H9 (cell line): ENCODE measurements at places on chromosomes 1 and 21. TPM values are rescaled to one million over a fixed set of nuclear protein-coding genes. Genes with fewer than 3 reads are reported as not detected.

Gene ATG4C
- 13.1 and 14.8 TPM in 2 replicates for total RNA-seq

Gene CLIC6
- 0.90 and 1.3 TPM in 2 replicates for total RNA-seq

DNA sequence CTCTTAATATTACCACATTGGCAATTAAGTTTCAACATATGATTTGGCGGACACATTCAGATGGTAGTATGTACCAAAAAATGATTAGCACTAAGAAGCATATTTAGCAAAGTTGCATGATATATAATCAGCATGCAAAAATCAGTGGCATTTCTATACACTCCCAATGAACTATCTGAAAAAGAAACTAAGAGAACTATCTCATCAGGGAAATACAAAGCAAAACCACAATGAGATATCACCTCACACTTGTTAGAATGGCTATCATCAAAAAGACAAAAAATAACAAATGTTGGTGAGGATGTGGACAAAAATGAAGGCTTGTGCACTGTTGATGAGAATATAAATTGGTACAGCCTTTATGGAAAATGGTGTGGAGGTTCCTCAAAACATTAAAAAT is 31.4 kb upstream of the DENND1B start:
- no peak for DNase-seq

Gene UMODL1
- total RNA-seq, result not detected in 2 replicates

Gene B3GALT2
- total RNA-seq, result not detected in 2 replicates

DNA sequence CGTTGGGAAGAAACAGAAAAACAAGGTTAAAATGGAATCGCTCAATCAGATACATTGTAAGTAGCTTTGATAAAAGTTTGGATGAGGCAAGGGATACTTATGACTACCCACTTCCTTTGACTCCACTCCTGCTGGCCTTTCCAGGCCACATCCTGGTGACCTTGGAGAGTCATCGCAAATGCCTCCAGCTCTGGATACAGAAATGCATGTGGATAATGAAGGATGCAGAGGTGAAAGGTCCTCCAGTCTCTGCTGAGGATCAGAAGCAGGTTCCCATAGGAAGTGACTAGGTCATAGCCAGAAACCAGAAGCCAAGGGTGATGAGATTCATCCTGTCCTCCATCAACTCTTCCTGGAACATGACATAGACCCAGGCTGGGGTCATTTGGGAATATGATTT is 6.2 kb upstream of the CAMK1G start:
- DNase-seq, result no peak

Gene C8B
- not detected in 2 replicates for total RNA-seq

Gene ARHGEF2
- 103 and 111 TPM in 2 replicates for total RNA-seq

DNA sequence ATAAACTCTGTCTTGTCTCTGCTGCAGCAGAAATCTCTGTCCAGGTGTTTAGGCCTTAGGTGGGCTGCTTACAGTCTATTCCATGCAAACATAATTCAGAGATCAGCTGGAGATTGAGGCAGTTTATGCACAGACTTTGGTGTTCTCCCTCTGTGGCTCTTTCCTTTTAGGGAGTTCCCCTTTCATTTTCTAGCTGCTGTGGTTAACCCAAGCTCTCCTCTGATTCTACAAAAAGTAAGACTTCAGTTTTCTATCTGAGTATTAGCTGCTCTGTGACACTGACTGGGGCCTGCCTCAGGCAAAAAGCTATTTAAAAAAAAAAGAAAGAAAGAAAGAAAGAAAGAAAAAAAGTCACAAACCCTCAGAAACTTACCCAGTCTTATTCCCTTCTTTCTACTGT is 211.1 kb downstream of the CAMTA1 start:
- DNase-seq, result no peak

DNA sequence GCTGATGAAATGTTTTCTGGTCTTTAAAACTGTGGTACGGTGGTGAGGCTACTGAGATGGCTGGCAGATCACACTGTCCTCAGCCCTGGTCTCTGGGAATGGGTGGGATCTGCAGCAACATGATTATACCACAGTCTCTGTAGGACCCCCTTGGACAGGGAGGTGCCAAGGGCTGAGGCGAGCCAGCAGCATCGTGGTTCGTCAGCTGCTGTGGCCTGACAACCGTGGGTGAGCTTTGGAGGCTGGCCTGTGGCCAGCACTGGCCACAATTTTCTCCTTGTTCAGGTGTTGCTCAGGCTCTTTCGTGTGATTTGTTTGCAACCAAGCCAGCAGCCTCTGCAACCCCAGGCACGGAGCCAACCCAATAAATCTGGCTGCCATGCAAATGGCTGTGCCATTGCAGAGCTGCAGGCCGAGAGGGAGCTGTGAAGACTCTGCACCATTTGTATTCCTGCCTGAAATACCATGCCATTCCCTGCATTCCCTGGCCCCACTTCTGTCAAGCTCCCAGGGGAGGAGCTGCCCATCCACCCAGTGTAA is 70.9 kb downstream of the PCP4 start:
- DNase-seq, result no peak

GRCh38 chr1:40646315-40646714 is 19.2 kb downstream of the RIMS3 start:
- no peak for DNase-seq

- DNase-seq, result no peak
Observed at GRCh38 chr1:206637605-206638004, 2.3 kb downstream of the DYRK3 start.

DNA sequence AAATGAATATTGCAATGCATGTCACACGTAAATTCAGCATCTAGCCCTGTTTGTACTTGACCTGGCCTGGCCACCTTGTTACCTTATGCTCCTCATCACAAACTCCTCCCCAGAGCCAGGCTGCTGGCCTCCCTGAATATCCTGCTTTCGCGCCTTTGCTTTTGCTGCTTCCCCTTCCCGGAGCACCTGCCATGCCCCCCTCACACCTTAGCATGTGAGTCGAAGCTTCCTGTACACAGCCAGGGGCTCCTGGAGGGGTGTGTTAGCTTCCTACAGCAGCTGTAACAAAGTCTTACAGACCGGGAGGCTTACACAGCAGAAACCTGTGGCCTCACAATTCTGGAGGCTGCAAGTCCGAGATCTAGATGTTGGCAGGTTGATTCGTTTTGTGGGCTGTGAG is 60.1 kb downstream of the TLR5 start:
- no peak for DNase-seq

DNA sequence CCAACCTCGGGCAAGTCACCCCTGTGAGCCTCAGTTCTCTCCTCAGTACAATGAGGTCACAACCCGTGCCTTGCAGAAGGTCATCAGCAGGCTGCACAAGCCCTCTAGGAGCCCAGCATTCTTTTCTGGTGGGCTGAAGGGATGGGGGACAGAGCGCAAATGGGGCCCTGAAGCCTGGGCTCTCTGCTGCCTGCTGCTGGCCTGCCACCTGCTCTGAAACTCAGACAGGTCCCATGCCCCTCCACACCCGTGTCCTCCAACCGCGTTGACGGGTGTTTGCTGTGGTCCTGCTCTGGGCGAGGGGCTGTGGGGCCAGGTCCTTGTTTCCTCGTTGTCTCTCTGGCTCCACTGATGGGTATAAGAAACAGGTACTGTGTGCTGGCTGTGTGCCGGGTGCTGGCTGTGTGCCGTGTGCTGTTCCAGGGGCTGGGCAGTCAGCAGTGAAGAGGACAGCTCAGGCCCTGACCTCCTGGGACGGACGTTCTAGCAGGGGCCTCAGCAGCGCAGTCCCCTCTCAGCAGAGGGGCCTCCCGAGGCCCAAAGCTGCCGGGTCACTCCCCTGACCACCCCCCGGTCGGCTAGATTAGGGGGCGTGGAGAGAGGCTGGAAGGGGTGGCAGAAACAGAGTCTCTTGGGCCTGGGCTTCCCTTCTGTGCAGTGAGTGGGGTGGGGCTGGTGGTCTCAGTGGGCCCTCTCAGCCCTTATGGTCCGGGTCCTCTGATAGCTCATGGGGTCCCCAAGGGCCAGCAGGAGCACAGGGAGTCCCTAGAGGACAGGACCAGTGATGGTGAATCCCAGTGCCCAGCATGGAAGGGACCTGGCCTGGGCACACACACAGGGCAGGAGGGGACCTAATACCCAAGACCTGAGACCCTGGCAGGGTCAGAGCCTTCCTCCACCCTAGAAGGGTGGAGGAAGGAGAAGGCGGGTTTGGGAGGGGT is 42.1 kb downstream of the DMRTB1 start:
- peak; percentile 53 for DNase-seq

- no peak for DNase-seq
Observed at GRCh38 chr1:169360415-169360814, 7.2 kb downstream of the NME7 start.

Gene CADM3
- 5.6 and 5.7 TPM in 2 replicates for total RNA-seq

- no peak for DNase-seq
Observed at GRCh38 chr1:19053486-19053885, 97.0 kb upstream of the IFFO2 start.
